SW480 (cell line): ENCODE measurements at places on chromosomes 16 and 17.

DNA sequence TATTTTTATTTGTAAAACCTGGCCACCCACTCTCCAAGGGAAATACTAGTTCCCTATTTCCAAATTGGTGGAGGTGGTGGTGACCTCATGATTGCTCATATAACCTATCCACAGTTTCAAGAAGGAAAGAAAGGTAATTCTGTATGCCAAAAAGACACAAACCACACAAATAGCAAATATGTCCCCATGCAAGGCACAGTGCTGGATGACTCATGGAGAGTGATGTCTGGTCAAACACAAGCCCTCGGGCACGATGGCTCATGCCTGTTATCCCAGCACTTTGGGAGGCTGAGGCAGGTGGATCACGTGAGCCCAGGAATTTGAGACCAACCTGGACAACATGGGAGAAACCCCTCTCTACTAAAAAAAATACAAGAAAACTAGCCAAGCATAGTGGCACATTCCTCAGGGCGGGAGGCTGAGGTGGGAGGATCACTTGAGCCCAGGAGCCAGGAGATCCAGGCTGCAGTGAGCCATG, 64.2 kb downstream of the GNA13 start:
- peak; percentile 77 for DNase-seq

DNA sequence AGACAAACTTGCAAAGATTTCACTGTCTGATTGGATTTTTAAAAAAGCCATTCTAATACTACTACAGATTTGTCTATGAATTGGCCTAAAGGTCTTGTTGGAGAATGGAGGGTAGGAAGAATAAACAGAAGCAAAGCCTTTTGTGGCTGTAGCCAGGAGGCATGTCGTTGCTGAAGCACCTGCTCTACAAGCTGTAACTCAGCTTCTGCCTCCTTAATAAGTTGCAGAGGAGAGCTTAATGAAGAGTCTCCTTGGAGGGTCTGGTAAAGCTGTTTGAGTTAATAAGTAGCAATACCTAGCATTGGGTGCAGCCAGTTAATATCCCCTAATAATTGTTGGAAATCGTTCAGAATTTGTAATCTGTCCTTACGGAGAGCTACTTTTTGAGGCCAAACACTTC, 10.0 kb upstream of the ZNF689 start:
- no peak for DNase-seq

DNA sequence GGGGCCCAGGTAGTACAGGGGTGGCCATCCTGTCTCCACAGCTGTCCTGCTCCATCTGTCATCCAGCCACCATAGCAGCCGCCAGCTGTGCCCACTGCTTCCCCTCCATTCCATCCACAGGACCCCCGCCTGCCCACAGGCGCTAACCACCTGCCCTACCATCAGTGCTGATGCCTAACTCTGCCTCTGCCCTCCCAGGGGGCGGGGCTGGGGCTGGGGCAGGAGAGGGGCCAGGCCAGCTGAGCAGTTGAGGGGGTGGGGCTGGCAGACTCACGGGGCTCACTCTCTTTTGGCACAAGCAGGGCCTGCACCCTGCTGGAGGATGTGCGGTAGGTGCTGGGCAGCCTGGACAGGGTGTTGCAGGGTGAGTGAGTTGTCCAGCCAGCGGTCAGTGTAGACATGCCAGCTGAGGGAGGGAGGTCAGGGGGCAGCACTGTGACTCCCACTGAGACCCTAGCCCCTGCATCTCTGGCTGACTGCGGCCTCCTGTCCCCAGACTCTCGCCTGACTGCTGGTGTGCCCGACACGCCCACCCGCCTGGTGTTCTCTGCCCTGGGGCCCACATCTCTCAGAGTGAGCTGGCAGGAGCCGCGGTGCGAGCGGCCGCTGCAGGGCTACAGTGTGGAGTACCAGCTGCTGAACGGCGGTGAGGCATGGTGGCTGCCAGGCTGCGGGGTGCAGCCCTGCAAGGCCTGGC, 9.6 kb downstream of the GALK1 start:
- no peak for DNase-seq

GRCh38 chr17:40113110-40113906, 8.5 kb upstream of the MSL1 start:
- DNase-seq, result peak; percentile 96

DNA sequence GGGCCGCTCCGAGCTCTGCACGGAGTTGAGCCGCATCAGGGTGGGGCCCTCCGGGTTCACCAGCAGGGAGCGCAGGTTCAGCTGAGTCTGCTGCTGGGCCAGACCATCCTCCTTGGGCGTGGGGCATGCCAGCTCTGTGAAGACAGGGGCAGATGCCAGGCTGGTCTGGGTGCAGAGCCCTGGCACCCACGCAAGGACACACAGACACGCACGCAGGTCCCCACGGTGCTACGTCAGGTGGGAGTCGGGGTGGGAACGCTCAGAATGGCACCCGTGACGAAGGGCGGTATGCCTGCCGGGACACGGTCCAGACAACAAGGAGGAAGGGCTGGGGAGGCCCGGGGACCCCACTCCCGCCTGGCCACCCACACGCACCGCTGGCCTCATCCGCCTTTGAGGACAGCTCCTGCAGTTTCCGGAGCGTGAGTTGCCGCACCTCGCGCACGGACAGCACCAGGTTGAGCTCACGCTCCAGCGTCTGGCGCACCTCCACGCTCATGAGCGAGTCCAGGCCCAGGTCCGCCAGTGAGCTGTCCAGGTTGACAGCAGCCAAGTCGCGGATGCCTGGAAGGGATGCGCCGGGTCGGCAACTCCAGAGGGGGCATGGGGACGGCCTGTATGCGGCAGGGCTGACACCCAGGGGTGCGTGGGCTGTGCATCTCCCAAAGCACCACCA, 15.3 kb upstream of the DUS1L start:
- no peak for DNase-seq

DNA sequence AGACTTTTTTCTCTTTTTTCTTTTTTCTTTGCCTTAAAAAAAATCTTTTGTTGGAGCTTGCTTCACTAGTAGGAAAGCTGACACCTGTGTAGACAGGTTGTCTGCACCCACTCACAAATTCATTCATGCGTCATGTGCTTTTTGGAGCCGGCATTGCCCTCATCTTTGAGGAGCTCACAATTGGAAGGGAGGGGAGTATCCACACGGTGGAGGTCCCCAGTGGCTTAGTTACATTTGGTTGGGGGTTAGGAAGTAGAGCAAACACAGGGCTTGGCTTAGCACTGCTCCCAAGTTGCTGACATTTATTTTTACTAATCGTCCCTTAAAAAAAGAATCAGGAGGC, 18.7 kb upstream of the MEIOB start:
- no peak for DNase-seq

DNA sequence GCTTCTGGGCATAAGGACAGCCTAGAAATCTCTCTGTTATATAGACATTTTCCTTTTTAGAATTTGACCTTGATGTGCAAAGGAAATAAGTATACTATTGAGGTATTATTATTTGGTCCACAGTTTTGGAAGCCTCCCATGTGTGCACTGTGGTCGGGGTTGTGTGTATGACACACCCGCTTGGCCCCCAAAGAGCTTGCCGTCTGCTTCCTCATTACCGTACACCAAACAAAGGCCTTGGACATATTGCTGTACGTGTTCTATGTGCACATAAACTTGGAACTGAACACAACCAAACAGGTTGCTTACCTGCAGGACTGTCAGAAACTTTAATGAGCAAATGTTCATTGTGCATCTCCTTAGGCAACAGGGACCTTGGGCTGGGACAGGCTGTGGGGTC, 38.2 kb downstream of the METRNL start:
- DNase-seq, result no peak

DNA sequence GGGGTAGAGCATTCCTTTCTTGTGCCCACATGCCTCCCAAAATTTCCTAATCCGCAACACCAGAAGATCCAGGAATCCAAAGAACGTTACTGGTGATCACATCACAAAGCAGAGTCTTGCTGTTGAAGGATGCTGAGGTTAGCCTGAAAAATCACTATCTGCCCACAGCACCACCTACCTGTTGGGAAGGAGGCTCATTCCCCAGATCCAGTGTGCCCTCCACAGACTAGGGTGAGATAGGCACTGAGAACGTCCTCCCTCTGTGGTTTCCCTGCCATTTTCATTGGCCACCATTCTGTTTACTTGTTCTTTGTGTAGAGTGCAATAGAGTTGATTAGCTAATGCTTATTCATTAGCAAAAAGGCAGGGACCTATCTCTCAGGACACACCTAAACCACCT, 30.3 kb downstream of the RCVRN start:
- DNase-seq, result no peak

DNA sequence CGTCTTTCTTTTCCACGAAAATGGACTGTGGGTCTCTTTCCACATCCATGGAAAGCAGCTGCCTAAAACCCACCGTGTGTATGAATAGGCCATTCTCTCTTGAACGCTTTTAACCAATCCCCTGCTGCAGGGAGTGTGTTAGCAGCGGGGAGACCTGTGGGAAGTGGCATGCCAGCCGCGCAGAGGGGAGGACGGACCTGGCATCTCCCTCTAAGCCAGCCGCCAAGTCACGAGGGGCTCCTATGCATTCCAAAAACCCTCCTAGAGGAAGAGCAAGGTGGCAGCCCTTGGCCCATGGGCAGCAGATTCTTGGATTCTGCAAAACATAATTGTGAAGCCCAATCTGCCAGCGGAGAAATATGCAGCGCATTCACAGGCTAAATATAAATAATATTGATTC, 15.4 kb downstream of the RBFOX3 start:
- no peak for DNase-seq

GRCh38 chr16:85974428-85975375, 75.7 kb downstream of the IRF8 start:
- no peak for DNase-seq

DNA sequence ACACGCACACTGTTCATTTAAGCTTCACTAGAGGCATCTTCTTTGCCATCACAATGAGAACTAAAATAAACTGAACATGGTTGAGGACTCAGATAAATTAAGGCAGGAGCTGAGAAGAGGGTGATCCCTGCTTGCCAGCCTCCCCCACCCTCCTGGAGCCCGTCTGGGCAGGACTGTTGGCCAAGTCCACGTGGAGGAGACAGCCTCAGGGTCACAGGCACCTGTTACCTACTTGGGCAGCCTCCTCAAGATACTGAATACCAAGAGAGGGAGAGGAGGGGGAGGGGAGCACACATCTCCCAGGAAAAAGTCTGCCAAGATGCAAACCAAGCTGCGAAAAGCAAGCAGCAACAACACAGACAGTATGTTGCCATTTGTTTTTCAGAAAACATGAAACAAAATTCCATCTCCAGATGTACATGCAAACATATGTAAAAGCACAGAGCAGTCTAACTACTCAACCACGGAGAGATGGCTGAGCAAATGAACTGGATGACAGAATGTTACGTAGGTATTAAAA, 67.4 kb downstream of the SLC39A11 start:
- no peak for DNase-seq

GRCh38 chr17:2123375-2124251, 68.7 kb downstream of the HIC1 start:
- DNase-seq, result no peak

GRCh38 chr16:84069540-84069939, 26.9 kb upstream of the SLC38A8 start:
- DNase-seq, result no peak

DNA sequence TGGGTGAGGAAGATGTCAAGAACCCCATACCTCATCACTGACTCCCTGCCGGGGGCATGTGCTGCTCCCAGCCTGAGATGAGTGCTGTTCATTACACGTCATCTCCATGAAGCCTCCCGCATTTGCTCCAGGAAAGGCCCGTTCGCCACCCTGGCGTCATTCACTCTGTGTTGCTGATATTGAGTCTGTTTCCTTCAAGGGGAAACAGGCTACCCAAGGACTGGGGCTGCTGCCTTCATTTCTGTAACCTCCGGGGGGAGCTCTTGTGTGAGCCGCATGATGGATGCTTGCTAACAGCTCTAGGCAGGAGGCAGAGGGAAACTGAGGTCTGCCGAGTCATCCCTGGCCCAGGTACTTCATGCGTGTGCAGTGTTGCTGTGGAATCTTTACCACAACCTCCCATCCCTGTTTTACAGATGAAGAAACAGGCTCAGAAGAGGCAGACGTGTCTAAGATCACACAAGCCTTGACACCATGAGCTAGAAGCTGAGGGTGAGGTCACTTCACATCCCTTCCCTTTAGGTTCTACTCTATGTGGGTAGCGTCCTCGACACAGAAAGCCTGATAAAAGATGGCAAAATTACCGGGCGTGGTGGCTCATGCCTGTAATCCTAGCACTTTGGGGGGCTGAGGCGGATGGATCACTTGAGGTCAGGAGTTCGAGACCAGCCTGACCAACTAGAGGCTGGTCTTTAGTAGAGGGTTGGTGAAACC, 3.5 kb upstream of the ARMC5 start:
- DNase-seq, result no peak

- no peak for DNase-seq
Observed at GRCh38 chr17:50046179-50046578, 9.7 kb upstream of the ITGA3 start.

DNA sequence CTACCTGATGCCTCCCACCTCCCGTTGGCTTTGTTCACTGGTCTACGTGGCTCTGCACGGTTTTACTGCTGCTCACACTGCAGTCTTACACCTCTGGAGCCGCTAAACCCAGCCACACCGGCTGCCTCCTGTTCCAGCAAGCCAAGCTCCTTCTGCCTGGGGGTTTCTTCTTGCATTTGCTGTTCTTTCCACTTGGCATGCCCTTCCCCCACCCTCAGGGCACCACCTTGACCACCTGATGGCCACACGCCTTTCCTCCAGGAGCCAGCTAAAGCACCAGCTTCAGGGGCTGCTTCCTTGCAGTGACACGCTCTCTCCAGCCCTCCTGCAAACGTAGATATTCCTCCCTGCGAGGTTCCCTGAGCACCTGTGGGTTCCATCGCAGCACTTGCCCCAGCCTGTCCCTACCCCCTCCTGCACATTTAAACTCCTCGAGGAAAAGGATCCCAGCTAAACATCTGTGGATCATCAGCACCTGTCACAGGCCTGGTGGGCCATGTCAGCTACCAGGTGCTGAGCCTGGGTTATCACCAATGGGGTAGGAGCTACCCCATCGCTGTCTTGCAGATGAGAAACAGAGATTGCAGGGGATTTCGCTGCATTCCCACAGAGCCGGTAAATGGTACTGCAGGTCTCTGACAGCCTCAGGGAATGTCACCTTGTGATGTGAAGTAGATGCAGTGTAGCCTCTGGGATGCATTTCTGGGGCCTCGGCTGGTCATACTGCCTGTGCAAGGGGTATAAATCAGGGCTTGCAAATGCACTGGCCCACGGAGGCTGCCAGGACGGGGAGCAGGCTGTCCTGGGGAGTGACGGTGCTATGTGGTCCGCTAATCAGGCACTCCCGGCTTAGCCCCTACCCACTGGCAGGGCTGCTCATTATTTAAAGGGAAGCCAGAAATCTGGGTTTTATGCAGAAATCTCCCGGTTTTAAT, 285.2 kb downstream of the CPPED1 start:
- no peak for DNase-seq

DNA sequence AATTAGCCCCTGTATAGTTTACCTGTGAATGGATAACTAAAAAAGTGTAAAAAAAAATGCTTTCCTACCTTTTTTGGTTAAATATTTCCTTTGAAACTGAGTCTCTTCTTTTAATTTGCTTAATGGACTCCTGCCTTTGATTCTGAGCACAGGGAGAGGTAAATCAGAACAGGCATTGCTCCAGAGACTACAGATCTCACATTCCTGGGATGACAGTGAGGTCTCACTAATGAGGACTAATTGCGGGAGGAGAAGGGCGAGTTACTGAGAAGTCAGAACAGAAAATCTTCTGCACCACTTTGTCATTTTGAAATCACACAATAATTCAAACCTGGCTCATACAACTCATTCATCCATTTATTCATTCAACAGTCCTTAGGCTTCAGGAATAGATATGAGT, 437.0 kb upstream of the ASIC2 start:
- DNase-seq, result no peak
